Neural crest cell (in vitro differentiated cells): ENCODE measurements at places on chromosomes 2 and 18. TPM values are rescaled to one million over a fixed set of nuclear protein-coding genes. Genes with fewer than 3 reads are reported as not detected.

Gene CAD
- total RNA-seq, result 117 and 127 TPM in 2 replicates

Gene MROH2A
- total RNA-seq, result not detected in 2 replicates

Gene MOGAT1
- total RNA-seq, result 0.30 TPM in 1 of 2 replicates, not detected in the other

Gene COL3A1
- 13.2 and 14.9 TPM in 2 replicates for total RNA-seq

Gene BOK
- total RNA-seq, result 6.9 and 8.7 TPM in 2 replicates
